ENCODE measurements at places on chromosomes 16 and 17.
A peak's percentile ranks its signal among the peaks of the same experiment; 100 is the strongest.

GRCh38 chr16:8391257-8391656 lies 199.1 kb downstream of the TMEM114 start:
- no peak for DNase-seq

- DNase-seq, result no peak
Observed at GRCh38 chr16:14616280-14616679, 13.8 kb downstream of the PARN start.

- DNase-seq, result no peak
Observed at GRCh38 chr16:31704138-31704537, 169.5 kb upstream of the ZNF267 start.

GRCh38 chr16:25038239-25038954 lies 23.2 kb upstream of the ARHGAP17 start:
- no peak for DNase-seq

DNA sequence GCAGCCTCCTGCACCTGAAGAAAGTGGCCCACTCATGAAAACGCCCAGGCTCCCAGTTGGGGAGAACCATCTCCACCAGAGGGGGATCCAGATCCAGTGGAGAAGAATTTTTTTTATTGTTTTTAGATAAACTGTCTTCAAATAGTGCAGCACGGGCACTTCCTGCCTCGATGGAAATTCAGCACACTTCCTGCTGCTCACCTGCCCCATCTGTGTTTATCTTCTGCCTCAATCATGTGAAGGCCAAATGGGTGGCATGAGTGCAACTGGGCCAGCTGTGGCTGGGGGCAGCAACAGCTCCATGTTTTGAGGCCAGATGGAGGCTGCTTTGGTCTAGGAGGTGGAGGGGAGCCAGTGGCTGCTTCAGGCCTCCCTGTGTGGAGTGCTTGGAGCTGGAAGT lies 75.9 kb upstream of the WSB1 start:
- DNase-seq, result no peak

DNA sequence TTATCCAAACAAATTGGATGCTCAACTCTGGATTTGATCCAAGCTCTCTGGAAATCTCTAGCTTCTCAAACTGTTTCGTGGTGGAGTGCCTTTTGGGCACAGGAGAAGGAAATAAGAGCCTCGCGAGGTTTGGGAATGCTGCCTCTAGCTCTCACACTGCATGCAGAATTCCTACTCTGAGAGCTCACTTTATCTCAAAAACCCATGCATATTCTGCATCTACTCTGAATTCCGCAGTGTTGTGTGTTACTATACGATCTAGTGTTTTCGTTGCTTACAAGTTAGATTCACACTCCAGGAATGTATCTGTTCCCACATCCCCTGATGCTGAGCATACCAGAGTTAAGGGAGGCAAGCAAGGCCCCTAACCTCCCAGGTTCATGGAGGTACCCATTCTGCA lies 462.7 kb downstream of the WWOX start:
- DNase-seq, result no peak

- no peak for DNase-seq
Observed at GRCh38 chr17:78601577-78602190, 24.5 kb upstream of the DNAH17 start.

DNA sequence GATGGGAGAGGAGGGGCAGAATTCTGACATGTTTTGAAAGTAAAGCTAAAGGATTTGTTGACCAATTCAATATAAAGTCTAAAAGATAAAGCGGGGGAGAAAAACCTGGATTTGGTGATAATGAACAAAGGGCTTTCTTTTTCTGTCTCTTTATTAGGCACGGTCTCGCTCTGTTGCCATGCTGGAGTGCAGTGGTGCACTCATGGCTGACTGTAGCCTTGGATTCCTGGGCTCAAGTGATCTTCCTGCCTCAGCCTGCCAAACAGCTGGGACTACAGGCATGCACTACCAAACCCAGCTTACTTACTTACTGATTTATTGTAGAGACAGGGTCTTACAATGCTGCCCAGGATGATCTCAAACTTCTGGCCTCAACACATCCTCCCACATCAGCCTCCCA lies 7.5 kb downstream of the CDR2 start:
- DNase-seq, result no peak

DNA sequence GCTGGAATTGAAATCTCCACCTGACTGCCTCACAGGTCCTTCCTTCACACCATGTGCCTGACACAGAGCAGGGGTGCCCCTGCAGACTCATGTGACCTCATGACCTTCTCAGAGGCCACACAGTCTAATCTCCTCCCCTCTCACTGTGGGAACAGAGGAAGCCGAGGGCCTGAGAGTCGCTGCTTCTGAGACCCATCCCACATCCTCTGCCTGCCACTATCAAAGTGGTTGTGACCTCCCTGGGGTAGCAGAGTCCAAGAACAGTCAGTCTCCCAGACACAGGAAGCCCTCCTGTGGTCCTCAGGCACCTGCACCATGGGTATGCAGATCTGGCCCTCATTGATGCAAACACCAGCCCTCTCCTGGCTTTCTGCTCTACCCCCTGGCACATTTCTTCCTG lies 78.5 kb downstream of the RAB11FIP4 start:
- no peak for DNase-seq

DNA sequence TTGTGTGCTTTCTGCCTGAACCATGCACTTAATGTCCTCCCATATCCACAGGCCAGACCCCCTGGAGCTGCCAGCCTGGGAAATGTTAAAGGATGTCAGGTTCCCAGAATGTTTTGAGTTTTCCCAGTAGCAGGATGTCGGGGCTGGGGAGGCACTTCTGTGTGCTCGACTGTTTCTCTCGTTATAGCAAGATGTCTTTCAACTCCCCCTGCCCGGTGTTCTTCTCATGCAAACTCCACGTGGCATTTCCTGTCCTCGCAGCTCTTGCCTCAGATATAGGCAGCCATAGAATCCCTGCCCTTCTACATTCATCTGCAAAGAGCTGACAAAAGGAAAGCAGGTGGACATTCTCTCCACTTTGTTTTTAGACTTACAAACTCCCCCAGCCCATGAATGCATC lies 457.2 kb upstream of the CDH11 start:
- DNase-seq, result no peak

GRCh38 chr17:39835038-39835786 lies 28.9 kb downstream of the IKZF3 start:
- no peak for DNase-seq

- no peak for DNase-seq
Observed at GRCh38 chr16:1154291-1154886, 1.5 kb downstream of the CACNA1H start.

DNA sequence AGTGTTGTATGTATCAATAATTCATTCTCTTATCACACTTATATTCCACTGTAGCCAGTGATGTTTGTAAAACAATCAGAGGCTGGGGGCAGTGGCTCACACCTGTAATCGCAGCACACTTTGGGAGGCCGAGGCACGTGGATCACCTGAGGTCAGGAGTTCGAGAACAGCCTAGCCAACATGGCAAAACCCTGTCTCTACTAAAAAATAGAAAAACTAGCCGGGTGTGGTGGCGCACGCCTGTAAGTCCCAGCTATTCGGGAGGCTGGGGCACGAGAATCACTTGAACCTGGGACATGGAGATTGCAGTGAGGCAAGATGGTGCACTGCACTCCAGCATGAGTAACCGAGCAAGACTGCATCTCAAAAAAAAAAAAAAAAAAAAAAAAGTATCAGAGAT lies 217.0 kb downstream of the CPPED1 start:
- no peak for DNase-seq

DNA sequence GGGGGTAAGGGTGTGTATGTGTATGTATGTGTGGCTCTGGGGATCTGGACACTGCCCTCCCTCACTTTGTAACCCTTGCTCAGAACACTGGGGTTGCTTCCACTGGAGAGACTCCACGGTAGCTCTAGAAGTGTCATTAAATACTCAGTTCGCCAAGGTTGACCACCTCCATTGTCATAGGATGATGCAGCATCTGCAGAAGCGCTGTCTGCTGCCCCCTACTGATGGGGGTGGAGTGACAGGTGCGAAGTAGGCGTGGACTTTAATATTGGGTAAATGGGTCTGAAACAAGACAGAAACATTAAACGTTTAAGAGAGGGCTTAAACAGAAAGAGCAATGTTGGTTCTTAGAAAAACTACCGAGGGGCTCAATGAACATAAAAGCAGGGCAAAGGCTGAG lies 35.5 kb upstream of the STAC2 start:
- no peak for DNase-seq

DNA sequence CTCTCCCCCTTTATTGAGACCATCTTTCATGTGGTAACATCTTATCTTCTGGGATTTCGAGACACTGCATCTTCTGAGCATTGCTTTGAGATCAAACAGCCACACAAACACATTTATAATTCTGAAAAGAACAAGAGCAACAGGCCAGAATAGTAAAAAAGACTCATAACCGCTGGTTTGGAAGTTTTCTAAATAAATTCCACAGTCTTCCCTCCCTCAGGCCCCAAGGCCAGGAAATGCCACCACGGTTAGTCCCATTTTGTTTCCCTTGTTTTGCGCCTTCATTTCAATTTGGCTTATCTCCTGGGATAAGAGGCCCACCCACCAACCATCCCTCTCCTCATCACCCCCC lies 25.3 kb downstream of the LITAF start:
- DNase-seq, result no peak

DNA sequence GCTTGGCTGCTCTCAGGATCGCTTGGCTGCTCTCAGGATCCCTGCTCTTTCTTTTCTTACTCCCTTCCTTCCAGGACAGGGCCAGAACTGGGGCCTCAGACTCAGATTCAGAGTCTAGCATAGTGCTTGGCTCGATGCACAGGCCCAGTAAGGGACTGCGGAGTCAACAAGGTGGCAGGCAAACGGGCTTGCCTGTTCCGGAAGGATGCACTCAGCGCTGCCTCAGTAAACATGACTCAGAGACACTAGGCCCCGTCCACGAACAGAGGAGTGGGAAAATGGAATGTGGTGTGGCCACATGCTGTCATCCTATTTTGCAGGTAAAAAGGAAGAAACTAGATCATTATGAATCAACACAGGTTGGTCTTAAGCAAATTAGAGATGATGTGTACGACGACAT lies 9.8 kb downstream of the SPHK1 start:
- no peak for DNase-seq

GRCh38 chr17:74249590-74250270 lies 24.3 kb upstream of the DNAI2 start:
- DNase-seq, result no peak

DNA sequence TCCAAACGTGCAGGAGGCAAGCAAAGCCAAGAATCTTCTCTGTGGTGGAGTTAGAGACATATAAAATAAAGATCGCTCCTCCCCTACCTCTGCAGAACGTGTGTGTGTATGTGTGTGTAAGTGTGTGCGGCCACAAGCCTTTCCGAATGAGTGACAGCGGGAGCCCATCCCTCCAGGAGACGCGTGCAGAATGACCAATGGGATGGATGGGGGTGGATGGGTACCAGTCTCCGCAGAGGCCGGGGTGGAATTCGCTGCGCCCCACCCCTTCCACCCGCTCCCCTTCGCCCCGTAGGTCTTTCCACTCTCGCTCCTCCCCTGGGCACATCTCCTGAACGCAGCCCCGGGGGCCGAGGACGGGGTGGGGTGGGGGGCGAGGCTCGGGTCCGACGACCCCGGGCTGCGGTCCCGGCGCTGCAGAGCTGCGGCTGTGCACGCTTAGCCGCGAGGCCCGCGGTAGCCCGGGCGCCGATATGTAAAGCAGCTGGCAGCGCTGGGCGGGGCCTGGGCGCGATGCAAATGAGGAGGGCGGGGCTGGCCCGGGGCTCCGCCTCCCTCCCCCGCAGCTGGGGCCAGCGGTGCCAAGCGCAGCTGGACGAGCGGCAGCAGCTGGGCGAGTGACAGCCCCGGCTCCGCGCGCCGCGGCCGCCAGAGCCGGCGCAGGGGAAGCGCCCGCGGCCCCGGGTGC lies at the start of gene PRKCB:
Gene PRKCB, plus strand, starts transcription at position 594 of the 688 bp plus-strand sequence.
- DNase-seq, result peak; percentile 9

DNA sequence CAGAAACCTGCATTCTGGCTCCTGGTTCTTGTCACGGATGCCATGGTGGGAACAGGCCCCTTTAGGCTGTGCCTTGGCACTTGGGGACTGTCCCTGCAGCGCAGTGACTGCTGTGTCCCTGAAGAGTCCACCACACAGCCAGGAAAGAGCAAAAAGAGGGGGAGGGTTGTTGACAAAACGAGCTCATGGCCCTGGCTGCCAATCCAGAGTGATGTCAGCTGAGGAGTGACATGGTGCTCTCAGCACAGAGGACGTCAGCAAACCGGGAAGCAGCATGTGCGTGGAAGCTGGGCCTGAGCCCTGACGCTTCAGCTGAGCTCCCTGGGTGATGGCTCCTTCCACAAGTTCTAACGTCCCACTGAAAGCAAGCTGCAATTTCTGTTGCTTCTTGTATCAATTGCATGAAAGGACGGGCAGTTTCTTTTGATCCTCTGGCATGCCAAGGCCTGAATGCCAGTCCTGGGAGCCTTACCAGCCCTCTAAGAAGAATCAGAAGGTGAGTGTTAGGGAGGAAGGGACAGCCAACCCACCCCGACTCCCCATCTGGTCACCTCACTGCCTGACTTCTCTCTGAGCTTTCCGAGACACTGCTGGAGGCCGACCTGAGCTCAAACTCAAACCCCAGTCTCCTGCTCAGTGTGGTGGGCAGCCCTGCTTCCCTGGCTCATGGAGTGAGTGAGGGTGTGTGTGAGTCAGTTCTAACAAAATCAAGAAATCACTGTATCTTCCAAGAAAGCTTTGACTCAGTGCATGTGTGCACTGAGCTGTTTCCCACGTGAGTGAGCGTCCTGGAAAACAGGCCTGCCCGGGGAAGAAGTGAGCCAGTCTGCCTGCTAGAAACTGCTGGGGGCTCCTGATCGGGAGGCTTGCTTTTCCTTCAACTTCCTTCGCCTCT lies 14.7 kb upstream of the WNT3 start:
- no peak for DNase-seq

GRCh38 chr17:7854078-7854777 lies 638 bp upstream of the TMEM88 start:
- DNase-seq, result no peak

GRCh38 chr17:58121925-58122324 lies 26.3 kb upstream of the OR4D1 start:
- peak; percentile 48 for DNase-seq

DNA sequence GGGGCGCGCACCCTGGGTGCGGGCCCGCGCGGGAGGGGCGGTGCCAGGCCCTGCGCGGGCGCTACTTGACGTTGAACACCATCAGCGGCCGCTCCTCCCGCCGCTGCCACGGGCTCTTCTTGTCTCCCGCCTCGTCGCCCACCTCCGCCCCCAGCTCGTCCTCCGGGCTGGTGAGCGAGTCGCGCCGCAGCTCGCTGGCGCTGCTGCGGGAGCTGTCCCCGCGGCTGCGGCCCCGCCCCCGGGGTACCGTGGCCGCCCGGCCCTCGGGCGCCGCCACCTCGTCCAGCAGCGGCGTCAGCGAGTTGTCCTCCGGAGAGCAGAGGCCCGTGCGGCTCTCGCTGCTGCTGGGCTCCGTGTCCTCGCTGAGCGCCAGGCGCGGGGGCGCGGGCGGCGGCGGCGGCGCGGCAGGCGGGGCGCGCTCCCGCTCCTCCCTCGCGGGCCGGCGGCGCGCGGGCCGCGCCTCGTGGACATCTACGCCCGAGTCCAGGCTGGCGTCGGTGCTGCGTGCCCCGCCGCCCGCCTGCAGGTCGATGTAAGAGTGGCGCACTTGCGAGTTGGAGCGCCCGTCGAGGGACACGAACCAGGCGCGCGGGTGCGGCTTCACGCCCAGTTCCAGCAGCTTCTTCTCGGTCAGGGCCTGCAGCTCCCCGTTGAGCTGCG lies 8.7 kb downstream of the GRN start:
- DNase-seq, result no peak

Measured in GF-D8 (cell line).